Esophagus squamous epithelium (tissue), 5 donors: ENCODE measurements at places on chromosomes 12 and 14.

DNA sequence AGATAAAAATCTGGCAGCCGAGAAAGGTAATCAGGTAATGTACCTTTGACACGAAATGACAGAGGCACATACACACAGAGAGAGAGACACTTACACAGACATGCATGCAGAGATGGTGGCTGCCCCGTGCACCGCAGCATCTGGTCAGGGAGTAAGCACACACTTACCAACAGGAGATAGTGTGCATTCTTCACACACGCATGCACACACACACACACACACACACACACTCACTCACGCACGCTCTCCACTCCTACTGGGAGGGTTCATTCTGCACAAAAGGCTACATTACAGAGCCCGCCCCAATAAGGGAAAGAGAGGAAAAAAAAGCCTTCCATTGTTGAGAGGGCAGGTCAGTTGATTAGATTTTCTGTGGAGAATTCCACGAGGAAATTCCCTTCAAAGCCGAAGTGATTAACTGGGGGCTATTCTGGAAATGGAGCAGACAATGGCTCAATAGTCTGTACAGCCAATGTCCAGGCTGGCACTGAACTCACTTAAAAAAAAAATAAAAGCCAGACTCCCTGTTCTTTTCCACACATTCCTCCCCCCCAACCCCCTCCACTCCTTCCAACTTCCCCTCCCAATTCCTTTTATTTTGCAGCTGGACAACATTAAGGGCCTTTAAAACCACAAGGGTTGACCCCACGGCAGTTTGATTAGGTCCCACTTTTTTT, 1.4 kb upstream of the SOX5 start:
- DNase-seq = no peak

DNA sequence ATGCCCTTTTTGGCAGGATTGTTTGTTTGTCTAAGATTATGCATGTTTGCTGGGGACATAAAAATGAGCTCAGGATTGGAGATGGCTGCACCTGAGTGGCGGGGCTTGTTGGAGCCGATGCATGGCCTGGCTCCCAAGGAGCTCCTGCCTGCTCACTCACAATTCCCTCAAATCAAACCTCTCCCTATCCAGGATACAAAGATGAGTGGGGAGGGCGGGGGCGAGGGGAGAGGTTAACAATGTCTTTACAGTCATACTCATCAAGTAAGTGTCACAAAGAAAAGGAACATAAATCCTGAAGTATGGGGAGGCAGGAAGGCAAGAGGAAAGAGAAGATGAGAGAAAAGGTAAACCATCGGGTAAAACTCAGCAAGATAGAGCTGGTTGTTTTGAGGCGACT, 104.0 kb upstream of the COCH start:
- DNase-seq = no peak

DNA sequence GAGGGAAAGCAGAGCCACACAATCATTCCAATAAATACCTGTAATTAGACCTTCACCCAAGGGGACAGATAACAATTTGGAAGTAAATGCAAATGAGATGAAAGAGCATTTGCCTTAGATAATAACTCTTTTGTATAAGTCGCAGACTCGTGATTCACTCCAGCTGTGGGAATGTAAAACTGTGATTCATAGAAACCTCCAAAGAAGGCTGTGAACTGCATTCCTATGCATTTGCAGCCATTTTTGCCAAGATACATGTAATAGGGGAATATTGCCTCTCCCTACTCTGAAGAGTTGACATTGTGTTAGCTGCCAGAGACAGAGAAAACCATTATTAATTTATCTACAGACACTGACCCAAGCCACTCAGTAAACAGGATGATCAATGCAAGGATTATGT, 181.9 kb upstream of the ARHGAP5 start:
- no peak for DNase-seq

DNA sequence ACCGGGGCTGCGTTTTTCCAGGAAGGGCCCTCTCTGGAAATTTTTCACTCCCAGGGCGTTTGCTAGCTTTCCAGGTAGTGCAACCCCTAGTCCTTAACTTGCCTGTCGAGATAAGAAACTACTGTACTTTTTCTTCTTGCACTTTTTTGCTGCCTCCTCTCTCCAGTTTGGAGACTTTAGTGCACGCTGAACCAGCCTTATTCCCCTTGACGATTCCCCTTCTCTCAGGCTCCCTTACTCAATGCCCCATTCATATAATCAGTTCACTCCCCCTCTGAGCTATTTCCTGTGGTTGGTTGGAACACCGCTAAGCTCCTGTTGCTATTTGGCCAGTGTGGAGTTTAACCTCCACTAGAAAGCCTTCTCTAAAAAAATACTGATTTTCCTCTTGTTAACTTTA, 682 bp downstream of the CREBL2 start:
- no peak for DNase-seq

DNA sequence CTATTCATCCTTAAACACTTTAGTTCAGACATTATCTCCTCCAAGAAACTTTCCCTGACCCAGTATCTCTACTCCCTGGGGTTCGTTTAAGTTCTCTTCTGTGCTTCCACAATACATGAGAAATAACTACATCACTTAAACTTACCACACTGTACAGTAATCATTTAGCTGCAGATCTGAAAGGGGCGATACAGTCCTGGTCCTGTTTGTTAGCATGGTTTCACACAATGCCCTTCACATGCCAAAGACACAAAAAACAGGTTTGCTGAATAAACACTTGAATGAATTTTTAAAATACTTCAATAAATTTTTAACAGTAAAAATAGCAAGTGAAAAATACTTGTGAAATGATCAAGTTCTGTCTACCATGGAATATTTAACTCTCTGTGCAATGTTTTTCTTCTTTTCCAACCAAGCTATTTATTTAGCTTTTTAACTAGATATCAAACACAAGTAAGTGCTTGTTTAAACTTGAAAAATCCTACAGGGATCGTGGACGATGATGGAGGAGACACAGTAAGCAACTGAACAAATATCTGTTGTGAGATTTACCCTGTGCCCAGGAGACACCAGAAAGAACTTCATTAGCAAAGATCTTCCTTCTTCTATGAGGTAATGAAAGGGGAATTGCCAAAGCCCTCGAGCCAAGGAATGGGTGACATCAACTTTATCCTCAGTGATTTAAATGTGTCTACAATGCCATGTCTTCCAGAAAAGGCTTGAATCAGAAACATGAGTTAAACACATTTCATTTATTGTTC, 255.6 kb upstream of the GRIP1 start:
- no peak for DNase-seq

DNA sequence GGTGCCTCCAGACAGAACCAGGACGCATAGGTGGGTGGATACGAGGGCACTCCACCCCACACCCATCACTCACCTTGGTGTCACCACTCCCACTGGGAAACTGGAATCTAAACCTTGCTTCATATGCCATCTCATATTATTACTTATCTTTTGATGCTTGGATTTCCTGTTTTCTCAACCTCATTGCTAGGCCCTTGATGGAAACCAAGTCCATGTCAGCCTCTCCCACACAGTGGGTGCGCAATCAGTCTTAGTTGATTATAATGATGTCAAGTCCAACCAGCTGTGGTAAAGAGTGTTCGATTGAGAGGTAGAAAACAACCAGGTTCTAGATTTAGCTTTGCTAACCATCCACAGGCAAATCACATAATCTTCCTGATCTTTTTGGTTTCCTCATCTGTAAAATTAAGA, 584 bp upstream of the DDHD1 start:
- no peak for DNase-seq

- DNase-seq = no peak
Observed at GRCh38 chr14:23041729-23042128, 283 bp upstream of the PSMB11 start.

- DNase-seq = no peak
Observed at GRCh38 chr14:36756226-36756625, 94.6 kb downstream of the PAX9 start.

- DNase-seq = no peak
Observed at GRCh38 chr12:102052192-102053061, 9.4 kb downstream of the WASHC3 start.

DNA sequence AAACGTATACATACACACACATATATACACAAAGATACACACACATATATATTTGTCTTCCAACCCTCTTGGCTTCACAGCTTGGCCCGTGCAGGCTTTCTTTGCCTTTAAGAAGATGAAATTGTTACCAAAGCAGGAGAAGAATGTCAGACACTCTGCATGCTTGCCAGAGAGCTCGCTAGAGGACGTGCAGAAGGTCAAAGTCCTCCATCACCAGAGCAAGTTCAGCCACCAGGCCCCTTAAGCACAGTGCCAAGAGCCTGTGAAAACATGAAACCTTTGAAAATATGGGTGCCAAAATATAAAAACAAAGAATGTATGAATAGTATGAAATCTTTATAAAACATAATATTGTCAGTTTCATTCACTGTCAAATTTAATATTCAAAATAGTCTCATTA, 14.9 kb upstream of the MCRS1 start:
- no peak for DNase-seq

- DNase-seq = no peak
Observed at GRCh38 chr14:103930051-103930604, 1.9 kb downstream of the TDRD9 start.

GRCh38 chr12:73677520-73678291, 859.9 kb upstream of the ATXN7L3B start:
- no peak for DNase-seq

GRCh38 chr14:29529418-29529817, 398.2 kb downstream of the PRKD1 start:
- DNase-seq = no peak

GRCh38 chr14:75645056-75645455, 15.6 kb downstream of the ERG28 start:
- no peak for DNase-seq

DNA sequence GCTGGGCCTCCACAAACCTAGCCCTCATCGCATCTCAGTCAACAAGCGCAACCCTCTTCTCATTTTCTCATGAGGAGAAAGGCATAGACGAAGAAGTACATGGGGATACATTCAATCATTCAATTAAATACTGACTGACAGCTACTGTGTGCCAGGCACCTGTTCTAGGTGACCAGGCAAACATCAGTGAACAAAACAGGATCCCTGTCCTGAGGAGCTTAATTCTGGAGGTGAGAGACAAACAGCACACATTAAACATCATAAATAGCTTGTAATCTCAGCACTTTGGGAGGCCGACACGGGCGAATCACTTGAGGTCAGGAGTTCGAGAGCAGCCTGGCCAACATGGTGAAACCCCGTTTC, 362 bp upstream of the ACYP1 start:
- no peak for DNase-seq

- no peak for DNase-seq
Observed at GRCh38 chr12:82877963-82878362, 191.3 kb downstream of the TMTC2 start.

GRCh38 chr12:31021181-31021580, 52.5 kb upstream of the DDX11 start:
- no peak for DNase-seq

DNA sequence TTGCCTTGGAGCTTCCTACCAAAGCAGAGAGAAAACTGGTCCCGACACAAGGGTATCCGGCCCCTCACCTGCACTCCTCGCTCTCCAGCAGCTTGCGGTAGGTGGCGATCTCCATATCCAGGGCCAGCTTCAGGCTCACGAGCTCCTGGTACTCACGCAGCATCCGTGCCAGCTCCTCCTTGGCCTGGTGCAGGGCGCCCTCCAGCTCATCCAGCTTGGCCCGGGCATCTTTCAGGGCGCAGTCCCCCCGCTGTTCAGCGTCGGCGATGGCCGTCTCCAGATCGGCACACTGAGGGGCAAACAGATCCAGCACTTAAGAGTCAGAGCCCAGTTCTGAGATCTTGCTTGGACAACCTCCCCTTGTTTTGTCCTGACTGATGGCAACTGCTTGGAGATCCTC, 13.7 kb downstream of the KRT72 start:
- no peak for DNase-seq

GRCh38 chr14:57692671-57693070, 173.2 kb downstream of the SLC35F4 start:
- DNase-seq = no peak
